Mucosa of gallbladder (tissue), 1 donor: ENCODE measurements at places on chromosomes 2 and 18. TPM values are rescaled to one million over a fixed set of nuclear protein-coding genes. Genes with fewer than 3 reads are reported as not detected.

DNA sequence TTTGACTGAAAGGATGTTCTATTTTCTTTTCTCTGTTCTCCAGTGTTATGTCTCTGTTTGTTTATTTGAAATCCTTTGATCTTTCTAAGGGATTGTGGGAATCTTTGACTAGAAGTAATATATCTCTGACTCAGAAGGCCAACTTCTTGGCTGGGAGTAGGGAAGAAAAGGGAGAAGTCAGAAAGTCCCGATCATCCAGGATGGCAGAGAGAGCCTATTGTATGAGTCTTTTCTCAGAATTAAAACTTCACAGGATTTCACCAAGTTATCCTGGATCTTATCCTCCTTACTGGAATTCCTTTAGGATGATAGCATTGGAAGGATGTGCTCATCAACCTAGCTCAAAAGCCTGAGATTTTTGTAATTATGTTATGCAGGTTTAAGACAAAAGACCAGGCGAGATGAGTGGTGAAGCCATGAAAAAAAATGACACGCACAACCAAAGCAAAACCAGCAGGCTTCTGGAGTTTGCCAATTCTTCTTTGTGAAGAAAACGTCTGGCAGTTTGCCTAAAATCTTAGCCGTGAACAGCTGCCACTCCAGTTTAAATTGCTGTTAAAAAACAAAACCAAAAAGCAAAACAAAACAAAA lies 383.6 kb upstream of the SMIM21 start:
- no peak for DNase-seq

BOK gene
- total RNA-seq, result 76.8 TPM

DNA sequence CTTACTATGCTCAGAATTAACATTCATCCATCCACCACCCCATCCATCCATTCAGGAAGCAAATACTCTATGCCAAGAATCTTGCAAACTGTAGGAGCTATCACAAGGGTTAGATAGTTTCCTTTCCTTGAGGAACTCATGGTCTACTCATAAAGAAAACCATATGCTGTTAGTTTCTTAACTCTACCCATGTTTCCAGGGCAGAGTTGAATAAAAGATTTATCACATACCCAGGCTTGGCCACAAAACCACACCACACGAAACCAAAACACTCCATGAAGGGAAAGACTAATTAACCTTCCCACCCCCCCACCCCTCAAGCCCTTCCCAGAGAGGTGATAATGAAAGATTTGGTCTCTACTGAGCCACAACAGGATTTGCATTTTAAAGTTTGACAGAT lies 23.7 kb upstream of the MSGN1 start:
- no peak for DNase-seq

- DNase-seq, result no peak
These were observed 97.4 kb upstream of the LRATD1 start for GRCh38 chr2:14535156-14535555.

DNA sequence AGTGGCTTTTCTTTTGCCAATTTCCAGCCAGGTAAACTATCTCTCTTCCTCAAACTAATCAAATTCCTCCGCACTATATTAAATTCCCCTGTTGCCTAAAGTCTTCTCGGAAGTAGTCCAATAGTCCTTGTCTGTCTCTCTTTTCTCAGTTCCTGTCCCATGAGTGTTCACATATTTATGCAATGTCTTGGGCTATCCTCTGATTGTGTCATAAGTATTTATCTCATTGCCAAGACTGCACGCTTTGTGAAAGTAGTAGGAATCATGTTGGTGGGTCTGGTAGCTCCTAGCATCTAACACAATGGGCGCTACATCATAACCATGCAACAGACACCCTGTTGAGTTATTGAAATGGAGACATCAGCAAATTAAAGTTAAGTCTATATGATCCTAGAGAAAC lies 59.9 kb upstream of the POU3F3 start:
- no peak for DNase-seq

OSBPL1A gene
- 33.6 TPM for total RNA-seq

DNA sequence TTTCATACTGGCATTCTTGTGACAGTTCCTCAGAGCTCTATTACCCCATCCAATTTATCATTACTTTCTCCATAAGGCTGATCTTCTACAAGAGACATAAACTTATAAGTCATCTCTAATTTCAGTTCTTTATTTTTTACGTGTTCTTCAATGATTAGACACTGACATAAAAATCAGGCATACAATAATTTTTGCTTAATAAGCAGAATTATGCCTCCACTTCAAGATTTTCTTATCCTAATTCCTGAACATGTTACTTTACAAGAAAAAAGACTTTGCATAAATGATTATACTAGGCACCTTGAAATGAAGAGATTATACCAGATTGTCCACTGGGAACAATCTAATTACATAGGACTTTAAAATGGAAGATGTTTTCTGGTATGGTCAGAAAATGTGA lies 1304.5 kb upstream of the SLC39A10 start:
- DNase-seq, result no peak

DNA sequence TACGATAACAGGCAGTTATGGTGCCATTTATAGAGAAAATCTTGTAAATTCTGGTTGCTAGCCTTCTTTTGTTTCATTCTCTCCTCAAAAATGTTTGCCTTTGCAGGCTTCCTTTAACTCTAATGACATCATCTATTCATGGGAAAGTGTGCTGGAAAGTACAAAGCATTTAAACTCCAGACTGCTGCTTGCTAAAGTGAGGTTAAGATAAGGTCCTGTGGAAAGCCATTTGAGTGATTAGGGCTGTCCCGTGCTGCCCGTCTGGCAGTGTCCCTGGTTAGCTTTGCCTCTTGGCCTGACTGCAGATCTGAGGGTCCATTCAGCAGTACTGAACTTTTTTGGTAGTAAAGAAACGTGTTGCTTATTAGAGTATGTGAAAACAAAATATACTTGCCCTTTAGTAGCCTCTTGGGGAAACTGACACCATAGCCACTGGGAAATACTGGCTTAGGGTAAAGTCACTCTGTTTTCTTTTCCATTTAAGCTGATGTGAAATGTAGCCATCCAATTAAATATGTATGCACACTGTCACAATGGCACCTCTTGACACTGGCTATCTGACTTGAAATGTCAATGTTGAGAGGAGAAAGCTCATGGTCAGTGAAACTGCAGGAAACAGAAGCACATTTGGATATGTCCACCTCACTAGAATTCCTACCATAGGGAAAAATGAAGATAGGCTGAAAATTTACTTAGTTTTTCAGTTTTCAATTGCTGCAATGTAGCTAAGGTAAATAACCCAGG lies 321.5 kb downstream of the SLC8A1 start:
- no peak for DNase-seq

DNA sequence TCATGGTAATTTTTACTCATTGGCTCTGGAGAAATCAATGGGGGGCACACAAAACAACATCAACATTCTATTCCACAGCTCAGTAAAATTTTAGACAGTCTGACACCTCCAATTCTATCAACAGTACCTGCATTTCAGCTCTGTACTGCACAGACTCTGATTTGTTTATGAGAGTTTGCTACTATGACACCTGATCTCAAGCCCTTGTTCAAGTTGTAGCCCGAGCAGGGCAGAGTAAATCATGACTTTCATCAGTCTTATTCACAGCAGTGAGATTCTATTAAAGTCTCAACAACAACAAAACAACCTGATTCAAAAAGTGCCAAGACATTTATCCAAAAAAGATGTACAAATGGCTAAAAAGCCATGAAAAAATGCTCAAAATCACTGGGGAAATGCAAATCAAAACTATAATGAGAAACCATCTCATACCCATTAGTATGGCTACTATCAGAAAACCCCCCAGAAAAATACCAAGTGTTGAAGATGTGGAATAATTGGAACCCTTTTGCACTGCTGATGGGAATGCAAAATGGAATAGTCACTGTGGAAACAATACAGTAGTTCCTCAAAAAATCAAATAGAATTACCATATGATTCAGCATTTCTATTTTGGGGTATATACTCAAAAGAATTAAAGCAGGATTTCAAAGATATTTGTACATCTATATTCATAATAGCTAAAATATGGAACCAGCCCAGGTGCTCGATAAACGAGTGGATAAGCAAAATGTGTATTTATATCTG lies 71.7 kb upstream of the RBMS1 start:
- no peak for DNase-seq
